DMS 273 treated with DMSO at 0.1 percent for 48 hours (cell line): ENCODE measurements at places on chromosomes 2 and 18.

GRCh38 chr2:226773291-226773690 is 26.3 kb downstream of the IRS1 start:
- no peak for DNase-seq

- no peak for DNase-seq
Observed at GRCh38 chr18:650428-650858, 7.0 kb upstream of the TYMS start.

DNA sequence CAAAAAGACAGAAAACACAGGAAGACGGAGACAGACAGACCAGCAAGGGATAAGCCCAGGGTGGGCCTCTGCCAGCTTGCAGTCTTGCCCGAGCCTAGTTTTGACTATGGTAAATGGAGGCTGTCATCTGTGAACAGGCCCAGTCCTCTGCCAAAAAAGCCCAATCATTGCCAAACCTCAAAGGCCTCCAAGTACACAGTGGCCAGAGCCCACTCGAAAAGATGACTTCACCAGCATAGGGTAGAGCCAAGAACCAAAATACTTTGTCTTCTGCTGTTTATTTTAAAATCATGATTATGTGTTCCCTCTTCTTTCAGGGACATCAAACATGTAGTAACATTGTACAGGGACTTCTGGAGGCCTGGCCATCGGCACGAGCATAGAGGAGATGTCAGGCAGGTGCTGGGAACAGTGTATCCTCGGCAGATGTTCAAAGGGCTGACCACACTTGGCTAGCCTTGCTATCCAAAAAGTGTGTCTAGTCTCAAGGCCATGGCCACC is 66.0 kb downstream of the TTC32 start:
- DNase-seq: no peak

- DNase-seq: no peak
Observed at GRCh38 chr2:12317814-12318426, 398.8 kb upstream of the TRIB2 start.

GRCh38 chr2:230938516-230939065 is 13.5 kb upstream of the GPR55 start:
- DNase-seq: no peak

GRCh38 chr2:73457982-73458381 is 72.3 kb downstream of the ALMS1 start:
- DNase-seq: no peak

GRCh38 chr2:86238354-86238753 is 39.1 kb downstream of the MRPL35 start:
- DNase-seq: no peak

- DNase-seq: no peak
Observed at GRCh38 chr2:21411741-21412140, 288.0 kb downstream of the TDRD15 start.

- DNase-seq: no peak
Observed at GRCh38 chr2:222572751-222573174, 83.1 kb downstream of the FARSB start.

DNA sequence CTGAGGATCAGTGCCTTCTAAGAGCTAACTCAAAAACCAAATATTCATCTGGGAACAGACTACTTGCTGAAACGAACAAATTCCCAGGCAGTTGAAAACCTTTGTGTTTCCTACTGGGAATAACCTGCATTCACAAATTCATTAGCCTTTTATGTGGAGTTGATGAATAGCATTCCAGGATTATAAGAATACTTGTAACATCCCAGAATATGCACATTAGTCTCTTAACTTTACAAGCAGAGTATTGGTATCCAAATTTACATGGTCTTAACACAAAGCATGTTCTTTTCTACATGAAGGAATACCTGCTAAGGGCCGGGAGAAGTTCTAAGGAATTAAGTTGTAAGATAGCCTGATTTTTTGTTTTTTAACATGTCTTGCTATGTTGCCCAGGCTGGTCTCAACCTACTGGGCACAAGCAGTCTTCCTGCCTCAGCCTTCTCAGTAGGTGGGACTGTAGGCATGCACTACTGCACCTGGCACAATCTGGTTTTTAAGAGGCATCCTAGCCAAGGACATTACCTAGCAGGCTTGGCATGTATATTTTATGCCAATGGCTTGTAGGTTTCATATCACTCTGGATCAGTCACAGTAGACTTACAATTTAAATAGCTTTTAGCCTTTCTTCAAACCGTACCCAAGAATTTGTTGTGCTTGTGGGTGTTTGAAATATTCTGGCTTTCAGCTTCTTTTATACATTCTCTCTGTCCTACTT is 50.7 kb downstream of the MGAT5 start:
- DNase-seq: no peak

GRCh38 chr2:25155401-25155800 is 13.0 kb downstream of the POMC start:
- DNase-seq: no peak

- no peak for DNase-seq
Observed at GRCh38 chr2:43114210-43114609, 112.2 kb downstream of the ZFP36L2 start.

DNA sequence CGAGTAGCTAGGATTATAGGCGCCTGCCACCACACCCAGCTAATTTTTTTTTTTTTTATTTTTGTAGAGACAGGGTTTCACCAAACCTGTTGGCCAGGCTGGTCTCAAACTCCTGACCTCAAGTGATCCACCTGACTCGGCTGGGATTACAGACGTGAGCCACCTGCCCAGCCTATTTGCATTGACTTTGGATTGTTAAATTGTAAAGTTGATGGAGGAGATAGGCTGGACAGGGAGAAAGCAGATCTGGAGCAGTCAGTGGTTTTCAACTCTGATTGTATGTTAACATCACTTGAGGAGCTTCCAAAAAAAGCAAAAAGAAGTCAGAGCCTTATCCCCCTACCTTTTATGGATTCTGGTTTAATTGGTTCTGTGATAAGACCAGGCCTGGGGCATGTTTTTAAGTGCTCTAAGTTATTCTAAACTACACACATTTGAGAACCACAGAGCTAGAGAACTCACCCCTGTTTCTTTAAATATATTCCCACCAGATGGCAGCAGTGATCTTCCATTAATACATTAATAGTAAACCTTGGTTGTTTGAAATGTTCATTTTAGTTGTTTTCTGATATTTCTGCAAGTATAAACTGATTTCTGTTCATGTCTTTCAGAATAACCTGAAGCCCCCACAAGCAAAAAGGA is 7.5 kb downstream of the C2orf49 start:
- no peak for DNase-seq

GRCh38 chr2:201904538-201905420 is 98.4 kb downstream of the CDK15 start:
- no peak for DNase-seq

DNA sequence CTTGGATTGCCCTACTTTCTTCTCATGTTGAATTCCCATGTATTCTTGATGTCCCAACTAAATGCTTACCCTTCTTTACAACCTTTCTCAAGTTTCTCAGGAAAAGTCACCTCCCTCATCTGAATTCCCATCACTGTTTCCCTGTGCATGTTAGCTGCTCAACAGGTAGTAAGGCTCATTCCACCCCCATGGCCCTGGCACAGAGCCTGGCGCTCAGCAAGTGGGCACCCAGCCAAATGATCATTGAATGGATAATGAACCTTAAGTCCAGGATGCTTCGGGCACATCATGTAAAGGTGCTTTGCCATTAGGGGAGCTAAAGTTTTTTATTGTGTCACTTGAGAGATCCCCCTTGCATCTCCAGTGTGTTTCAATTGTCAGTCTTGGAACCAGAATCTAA is 124.0 kb downstream of the PKP4 start:
- DNase-seq: no peak

- peak; percentile 34 for DNase-seq
Observed at GRCh38 chr2:9897331-9897737, 54.1 kb downstream of the TAF1B start.

- no peak for DNase-seq
Observed at GRCh38 chr2:10588931-10589330, 100.8 kb downstream of the NOL10 start.

DNA sequence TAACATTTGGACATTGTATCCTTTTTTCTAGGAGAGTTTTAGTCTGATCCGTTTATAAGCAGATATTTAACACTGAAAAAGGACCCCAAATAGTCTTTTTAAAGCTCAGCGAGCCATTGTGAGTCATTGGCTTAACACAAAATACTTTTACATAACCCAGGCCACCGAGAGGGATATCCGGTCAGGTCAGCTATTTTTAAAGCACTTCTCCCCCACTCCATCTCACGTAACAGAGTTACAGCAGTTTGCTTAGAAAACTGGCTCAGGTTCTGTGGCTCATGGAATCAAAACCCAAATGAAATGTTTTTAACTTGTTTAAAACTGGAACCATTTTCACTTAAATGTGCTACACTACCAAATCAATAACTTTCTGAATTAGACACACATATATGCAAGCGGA is 23.9 kb downstream of the COL4A3 start:
- no peak for DNase-seq

GRCh38 chr2:73822276-73822675 is 6.5 kb upstream of the STAMBP start:
- DNase-seq: no peak
